ENCODE measurements at places on chromosomes 7 and 10.

GRCh38 chr10:88411772-88412349 is 171.3 kb downstream of the RNLS start:
- no peak for DNase-seq

GRCh38 chr10:22252801-22253579 is 35.2 kb upstream of the EBLN1 start:
- no peak for DNase-seq

GRCh38 chr7:2670720-2671391 is 17.1 kb upstream of the AMZ1 start:
- peak; percentile 85 for DNase-seq

DNA sequence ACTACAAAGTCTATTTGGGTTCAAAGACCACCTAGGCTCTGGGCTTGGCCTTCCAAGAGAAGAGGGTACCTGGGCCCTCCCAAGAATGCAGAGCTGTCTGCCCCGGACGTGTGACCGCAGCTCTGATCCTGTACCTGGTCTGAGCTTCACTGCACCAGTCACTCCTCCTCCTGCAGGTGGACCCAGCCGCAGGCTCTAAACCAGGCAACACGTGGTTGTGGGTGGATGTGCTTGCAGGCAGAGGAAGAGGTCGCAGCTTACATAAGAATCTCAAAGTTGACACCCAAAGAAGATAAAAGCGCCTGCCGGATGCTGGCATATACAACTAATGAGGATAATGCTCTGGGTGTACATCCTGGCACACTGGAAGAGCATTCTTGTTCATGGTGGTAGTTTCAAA is 9.4 kb upstream of the PFKP start:
- no peak for DNase-seq

- no peak for DNase-seq
Observed at GRCh38 chr7:118836933-118837332, 612.4 kb downstream of the ANKRD7 start.

GRCh38 chr10:70458329-70459060 is 17.0 kb upstream of the NODAL start:
- no peak for DNase-seq

DNA sequence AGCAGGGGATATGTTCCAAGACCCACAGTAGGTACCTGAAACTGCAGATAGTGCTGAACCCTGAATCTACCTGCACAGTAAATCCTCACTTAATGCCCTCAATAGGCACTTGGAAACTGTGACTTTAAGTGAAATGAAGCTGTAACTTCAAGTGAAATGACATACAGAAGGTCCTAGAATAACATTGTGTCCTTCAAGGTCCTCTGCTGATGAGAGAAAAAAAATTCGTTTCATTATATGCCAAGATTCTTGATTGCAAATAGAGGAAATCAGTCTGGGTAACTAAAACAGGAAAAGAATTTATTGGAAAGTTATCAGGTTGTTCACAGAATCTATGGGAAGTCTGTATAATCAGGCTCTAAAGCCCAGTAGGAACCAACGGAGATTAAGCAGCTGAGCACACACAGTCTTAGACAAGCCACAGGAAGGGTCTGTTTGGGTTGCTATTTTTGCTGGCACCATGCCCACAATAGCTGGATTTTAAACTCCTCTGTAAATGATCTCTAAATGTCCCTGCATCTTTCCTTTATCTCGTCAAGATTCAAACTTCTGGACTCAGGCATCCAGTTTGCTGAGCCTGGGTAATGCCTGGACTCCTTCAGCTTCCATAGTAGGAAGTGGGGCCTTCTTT is 57.5 kb downstream of the EXOC4 start:
- DNase-seq: no peak

- DNase-seq: no peak
Observed at GRCh38 chr7:23074443-23075261, 30.9 kb upstream of the KLHL7 start.

GRCh38 chr10:70106958-70107791 is 25.4 kb downstream of the AIFM2 start:
- DNase-seq: peak; percentile 27

GRCh38 chr7:45893374-45893995 is 5.2 kb downstream of the IGFBP1 start:
- DNase-seq: no peak

DNA sequence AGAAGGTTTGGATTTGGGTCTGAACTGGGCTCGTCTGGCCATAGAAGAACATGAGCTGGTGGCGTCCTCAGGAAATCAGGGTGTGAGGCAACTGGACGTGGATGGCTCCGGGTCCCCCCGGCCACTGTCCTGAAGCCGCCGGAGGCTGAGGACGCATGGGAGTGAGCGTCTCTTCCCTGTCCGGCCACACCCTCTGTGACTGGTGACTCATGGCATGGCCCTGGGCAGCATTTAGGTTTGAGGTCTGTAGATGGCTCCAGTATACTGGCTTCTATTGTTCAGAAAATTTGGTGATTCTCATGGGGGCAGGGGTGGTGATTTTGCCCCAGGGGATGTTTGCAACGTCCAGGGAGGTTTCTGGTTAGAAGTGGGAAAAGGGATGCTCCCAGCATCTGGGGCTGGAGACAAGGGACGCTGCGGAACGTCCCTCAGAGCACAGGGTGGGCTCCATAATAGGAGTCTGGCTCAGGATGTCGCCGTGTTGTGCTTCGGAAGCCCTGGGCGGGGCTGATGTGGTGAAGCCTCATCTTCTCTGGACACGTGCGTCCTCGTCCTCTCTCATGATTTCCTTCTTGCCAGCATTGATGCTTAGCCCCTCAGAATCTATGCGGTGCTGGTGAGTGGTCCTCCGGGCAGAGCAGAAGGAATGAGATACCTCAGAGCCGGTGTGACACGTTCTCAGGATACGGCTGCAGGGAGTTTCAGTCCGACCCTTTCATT is 49.9 kb downstream of the PITRM1 start:
- DNase-seq: no peak

- DNase-seq: no peak
Observed at GRCh38 chr7:18257711-18258110, 230.1 kb upstream of the PRPS1L1 start.
